ENCODE measurements at places on chromosomes 2 and 18. TPM values are rescaled to one million over a fixed set of nuclear protein-coding genes. Genes with fewer than 3 reads are reported as not detected.

GRCh38 chr18:33560686-33561370, 17.2 kb upstream of the ASXL3 start:
- DNase-seq = no peak

DNA sequence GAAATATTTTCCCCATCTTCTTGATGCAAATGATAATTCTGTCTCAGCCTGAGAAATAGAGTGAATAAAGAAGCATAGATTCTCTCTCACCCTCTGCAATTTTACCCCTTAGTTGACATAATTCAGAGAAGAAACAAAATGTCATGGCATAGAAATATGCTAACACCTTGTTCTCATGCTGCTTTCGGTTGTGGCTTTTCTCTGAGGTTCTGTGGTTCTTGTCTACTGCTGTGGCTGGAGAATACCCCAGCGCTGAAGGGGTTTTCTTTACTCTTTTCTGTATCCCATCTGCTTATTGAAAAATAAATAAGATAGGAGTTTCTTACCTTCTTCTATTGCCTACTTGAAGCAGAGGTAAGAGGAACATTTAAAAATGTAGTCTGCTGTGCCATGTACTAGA, 15.4 kb upstream of the RAB27B start:
- no peak for DNase-seq

IL1RN gene
- total RNA-seq = not detected

DNA sequence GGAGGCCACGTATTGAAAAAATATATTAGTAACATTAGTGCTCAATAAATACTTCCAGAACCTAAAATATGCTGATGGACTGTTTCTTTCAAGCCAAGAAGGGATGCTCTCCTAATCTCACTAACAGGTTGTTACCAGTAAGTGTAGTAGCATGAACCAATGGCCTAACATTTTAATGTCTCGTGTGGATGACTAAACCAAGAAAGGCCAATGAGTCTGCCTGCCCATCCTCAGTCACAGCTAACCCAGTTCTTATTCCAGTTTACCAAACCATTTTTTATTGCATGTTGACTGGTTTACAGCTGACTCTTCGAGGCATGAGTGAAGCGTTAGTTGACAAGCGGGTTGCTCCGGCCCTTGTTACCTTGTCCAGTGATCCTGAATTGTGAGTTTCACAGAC, 45.1 kb upstream of the TNFRSF11A start:
- DNase-seq = no peak

- DNase-seq = no peak
These were observed 466.4 kb downstream of the MEIS1 start for GRCh38 chr2:66901344-66901743.

KCNE4 gene
- 0.46 TPM for total RNA-seq

SLC5A6 gene
- 63.0 TPM for total RNA-seq

GRCh38 chr18:63963615-63964256, 6.1 kb upstream of the SERPINB8 start:
- DNase-seq = peak; percentile 38

GRCh38 chr2:29249666-29250253, 134.5 kb downstream of the CLIP4 start:
- no peak for DNase-seq

SCYGR2 gene
- not detected for total RNA-seq

SERPINB7 gene
- total RNA-seq = not detected

DNA sequence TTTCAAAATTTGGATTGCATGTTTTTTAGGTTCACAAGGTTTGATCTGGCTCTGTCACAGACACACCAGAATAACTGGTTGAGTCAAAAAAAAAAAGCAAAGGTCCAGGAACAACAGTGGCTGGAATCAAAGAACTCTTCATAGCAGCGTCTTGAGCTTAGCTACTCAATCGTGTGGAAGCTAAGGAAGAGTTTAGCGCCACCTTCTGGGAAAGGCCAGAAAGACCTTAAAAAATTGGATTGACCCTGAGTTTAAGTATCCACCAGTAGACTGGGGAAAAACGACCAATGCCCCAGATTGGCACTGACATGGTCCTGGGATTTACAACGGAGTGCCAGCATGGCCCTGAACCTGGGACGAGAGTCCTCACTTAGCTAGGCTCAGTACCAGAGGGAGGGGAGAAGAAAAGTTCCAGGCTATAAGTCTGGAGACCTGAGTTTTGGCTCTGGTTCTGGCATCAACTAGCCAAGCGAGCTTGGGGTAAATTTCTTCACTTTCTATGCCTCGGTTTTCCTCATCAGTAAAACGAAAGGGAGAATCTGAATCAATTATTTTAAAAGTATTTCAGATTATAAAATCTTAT, 71.1 kb upstream of the TFCP2L1 start:
- peak; percentile 67 for DNase-seq

GPC1 gene
- total RNA-seq = 4.5 TPM

DNA sequence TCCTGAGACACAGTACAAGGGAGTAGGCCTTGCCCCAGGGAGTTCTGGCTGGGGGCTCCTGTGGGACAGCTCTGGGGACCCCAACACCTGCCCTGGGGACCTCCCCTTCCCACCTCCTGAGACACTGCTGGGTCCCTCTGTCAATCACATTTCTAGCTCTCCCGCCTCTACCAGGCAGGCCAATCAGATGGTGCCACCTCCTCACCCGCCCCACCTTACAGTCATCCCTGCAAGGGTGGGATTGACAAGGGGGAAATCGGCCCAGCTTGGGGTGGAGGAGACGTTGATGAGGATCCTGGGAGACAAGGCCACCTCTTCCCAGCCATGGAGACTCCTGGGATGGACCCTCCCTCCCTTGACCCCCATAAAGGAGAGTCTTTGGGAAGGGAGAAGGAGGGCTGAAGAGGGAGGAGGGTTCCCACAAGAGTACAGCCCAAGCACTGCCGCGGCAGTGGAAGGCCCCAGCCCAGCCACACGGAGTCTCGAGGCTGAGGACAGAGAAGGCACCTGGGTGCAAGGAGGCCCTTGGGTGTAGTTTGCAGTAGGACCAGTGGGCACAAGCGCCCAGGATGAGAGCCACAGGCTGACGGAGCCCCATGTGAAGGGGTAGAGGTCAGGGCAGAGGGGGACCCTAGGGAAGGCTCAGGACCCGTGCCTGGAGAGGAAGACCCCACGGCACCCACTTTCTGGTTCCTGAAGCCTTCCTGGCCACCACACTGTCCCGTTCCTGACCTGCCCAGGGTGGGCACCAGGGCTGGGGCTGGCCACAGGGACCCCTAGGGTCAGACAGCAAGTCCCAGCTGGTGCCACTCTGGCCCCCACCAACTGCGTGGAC, 109.9 kb upstream of the OTOS start:
- no peak for DNase-seq

- DNase-seq = no peak
These were observed 166.9 kb upstream of the KLF7 start for GRCh38 chr2:207332480-207333212.

GRCh38 chr2:195338856-195339255, 318.2 kb upstream of the SLC39A10 start:
- DNase-seq = no peak

- DNase-seq = no peak
These were observed 142.4 kb downstream of the CAPN13 start for GRCh38 chr2:30664761-30665358.

RBKS gene
- total RNA-seq = 2.0 TPM

OSBPL6 gene
- total RNA-seq = 3.0 TPM

All from endothelial cell (in vitro differentiated cells).